ENCODE measurements at places on chromosomes 5 and 9.
A peak's percentile ranks its signal among the peaks of the same experiment; 100 is the strongest.

DNA sequence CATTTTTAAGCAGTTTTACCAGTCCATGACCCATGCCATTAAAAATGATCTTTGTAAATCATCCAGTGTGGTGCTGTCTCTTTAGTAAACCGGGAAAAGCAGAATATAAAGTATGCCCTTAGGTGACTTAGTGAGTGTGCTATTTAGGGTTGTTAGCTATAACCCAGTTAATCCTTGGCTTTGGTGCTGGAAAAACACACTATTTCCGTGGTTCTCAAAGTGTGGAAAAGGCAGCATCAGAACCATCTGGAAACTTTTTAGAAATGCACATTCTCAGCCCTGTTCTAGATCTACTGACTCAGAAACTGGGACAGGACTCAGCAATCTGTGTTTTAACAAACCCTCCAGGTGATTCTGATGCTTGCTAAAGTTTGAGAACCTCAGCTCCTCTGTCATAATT is 123.6 kb upstream of the ZNF608 start:
- no peaks in the 10 kb centered on the region for H3K36me3 ChIP-seq
- no peaks in the 10 kb centered on the region for H3K27me3 ChIP-seq
- no peak overlapping the region for H3K4me3 ChIP-seq
- no peak for DNase-seq
- peaks cover 4% of the 10 kb centered on the region for H3K4me1 ChIP-seq

DNA sequence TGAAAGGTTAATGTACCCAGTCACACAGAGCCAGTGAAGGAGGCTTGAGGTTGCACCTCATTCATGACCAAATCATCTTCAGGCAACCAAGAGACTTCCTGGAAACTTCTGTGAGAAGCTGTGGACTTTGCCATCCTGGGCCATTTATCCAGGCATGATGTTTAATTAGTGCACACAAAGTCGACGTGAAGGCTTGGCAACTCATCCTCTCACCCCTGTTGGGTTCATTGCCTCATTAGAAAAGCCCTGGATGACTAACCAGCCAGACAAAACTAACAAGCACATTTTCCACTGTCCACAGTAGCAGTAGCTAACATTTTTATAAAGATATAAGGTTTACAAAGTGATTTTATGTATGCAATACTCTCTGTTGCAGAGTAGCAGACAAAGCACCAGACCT is 65.7 kb upstream of the ZNF462 start:
- no peaks in the 10 kb centered on the region for H3K27me3 ChIP-seq
- DNase-seq: peak; percentile 62
- H3K4me3 ChIP-seq: no peak overlapping the region
- no peaks in the 10 kb centered on the region for H3K36me3 ChIP-seq
- H3K27ac ChIP-seq: peak overlapping the region; percentile 26

- H3K4me3 ChIP-seq: no peak overlapping the region
- H3K4me1 ChIP-seq: no peaks in the 10 kb centered on the region
- no peak for DNase-seq
- no peak overlapping the region for H3K27ac ChIP-seq
- H3K36me3 ChIP-seq: no peaks in the 10 kb centered on the region
Observed at GRCh38 chr5:23613566-23613965, 106.2 kb downstream of the PRDM9 start.

- H3K27me3 ChIP-seq: no peaks in the 10 kb centered on the region
- H3K36me3 ChIP-seq: no peaks in the 10 kb centered on the region
- no peak for DNase-seq
- no peak overlapping the region for H3K4me3 ChIP-seq
Observed at GRCh38 chr5:69509212-69509611, 16.6 kb downstream of the OCLN start.

DNA sequence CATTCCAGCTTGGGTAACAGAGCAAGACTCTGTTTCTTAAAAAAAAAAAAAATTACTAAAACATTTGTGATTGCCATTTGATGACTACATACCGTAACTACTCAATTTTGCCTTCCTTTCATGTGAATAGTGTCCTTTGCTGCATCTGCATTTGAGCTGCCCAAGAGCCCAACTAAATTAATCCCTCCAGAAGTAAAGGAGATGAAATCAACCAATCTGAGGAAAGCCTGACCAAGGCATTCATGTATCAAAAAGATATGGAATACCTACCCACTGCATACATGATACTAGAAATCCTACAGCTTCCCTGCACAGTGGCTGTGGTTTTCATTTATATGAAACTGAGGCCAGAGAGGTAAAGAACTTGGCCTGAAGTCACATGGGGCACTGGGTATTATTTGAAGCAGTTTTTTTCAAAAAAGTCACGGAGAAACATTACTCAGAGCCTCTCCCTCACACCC is 177.5 kb downstream of the AOPEP start:
- no peaks in the 10 kb centered on the region for H3K36me3 ChIP-seq
- H3K27ac ChIP-seq: no peak overlapping the region
- H3K27me3 ChIP-seq: no peaks in the 10 kb centered on the region
- H3K4me1 ChIP-seq: peaks cover 8% of the 10 kb centered on the region

DNA sequence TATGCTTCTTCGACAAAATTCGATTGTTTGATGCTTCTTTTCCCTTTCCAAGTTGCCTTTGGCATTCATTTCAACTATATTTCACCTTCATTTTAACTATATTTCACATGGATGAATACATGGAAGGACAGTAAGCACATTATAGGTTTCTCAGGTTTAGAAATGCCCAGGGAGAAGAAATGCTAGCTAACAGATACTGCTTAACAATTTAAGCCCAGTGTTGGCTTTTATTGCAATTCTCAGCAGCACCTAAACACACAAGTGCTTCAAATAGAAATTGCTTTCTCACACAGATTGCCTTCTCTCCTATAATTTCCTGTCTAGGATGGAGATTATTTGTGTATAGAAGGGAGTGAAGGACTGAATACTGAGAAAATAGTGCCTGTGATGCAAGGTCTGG is 30.2 kb upstream of the SMC5 start:
- no peak for DNase-seq
- no peak overlapping the region for H3K27ac ChIP-seq
- no peak overlapping the region for H3K4me3 ChIP-seq
- H3K4me1 ChIP-seq: peaks cover 13% of the 10 kb centered on the region
- H3K27me3 ChIP-seq: no peaks in the 10 kb centered on the region
- no peaks in the 10 kb centered on the region for H3K36me3 ChIP-seq

DNA sequence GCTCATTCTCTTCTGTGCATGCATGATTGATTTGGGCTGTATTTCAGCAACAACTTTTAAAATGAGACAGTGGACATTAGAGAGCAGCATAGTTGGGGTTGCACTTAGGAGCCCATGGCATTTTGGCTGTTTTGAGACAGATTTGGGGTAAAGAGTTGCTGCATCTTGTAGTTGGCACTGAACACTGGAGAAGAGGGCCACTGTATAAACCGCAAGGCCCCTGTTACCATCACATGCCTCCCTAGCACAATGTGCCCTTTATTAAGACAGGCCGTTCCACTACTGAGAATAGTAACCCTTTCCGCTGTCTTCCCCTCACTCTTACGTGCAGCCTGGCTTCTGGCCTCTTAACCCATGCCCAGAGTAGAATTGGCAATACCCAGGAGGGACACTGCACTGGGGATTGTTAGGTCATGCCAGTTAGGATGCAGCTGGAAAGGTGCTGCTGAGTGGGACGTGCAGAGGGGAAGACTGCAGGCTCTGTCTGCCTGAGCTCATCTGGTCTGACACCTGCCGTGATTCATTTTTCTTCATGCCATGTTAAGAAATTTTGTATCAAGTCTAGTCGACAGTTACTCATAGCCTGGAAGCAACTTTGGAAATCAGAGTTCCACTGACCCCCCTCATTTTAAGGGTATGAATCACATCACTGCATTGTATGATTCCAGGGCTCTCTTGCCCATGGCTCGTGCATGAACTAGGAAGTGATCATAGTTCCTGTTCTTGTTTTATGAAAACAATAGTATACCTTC is 146.9 kb upstream of the DMRT1 start:
- H3K27ac ChIP-seq: peak overlapping the region; percentile 58
- H3K4me1 ChIP-seq: no peaks in the 10 kb centered on the region
- peak overlapping the region; percentile 4 for H3K4me3 ChIP-seq
- H3K27me3 ChIP-seq: no peaks in the 10 kb centered on the region

DNA sequence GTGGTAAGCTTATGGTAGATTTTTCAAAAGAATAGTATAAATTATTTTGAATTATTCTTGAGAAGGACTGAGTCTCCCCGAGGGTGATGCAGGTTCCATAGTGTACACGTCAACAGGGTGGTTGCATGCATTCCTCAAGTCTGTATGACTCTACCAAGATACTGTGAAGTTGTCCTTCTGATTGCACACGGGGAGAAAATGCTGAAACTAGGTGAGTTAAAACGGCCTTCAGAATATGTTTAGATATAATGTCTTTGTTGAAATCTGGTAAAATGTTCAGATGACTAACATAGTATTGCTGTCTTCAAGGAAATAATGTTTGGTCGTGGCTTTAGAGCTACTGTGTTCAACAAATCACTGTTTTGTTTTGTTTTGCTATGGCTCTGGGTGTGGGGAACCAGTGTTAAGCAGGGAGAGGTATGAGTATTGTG is 22.4 kb upstream of the TNFAIP8 start:
- H3K27me3 ChIP-seq: no peaks in the 10 kb centered on the region
- no peak for DNase-seq
- H3K4me1 ChIP-seq: no peaks in the 10 kb centered on the region
- no peak overlapping the region for H3K27ac ChIP-seq

GRCh38 chr9:135976531-135976930 is 15.4 kb upstream of the UBAC1 start:
- no peak overlapping the region for H3K27ac ChIP-seq
- H3K36me3 ChIP-seq: no peaks in the 10 kb centered on the region
- H3K4me1 ChIP-seq: no peaks in the 10 kb centered on the region
- no peak for DNase-seq

GRCh38 chr9:98832768-98833089 is 25.3 kb downstream of the GALNT12 start:
- no peak for DNase-seq
- no peaks in the 10 kb centered on the region for H3K36me3 ChIP-seq
- no peaks in the 10 kb centered on the region for H3K27me3 ChIP-seq
- no peak overlapping the region for H3K27ac ChIP-seq
- H3K4me3 ChIP-seq: no peak overlapping the region

DNA sequence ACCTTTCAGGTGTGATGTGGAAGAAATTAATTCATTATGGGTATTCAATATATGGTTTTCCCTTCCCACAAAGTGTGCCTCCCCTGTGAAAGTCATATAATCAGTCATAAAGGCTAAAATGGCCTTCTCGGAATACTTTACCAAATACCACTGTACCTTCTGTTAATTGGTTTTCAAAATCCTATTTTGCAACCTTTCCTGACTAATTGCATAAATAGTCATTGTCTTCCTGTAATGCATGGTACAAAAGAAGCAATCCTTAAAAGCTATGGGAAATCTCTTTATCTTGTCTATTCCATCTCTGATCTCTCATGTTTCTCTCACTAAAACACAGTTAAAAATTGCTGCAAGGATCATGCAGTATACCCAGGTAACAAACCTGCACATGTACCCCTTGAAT is 44.3 kb upstream of the UGCG start:
- H3K27ac ChIP-seq: no peak overlapping the region
- no peak for DNase-seq
- H3K27me3 ChIP-seq: no peaks in the 10 kb centered on the region
- H3K4me1 ChIP-seq: no peaks in the 10 kb centered on the region
- H3K36me3 ChIP-seq: no peaks in the 10 kb centered on the region

DNA sequence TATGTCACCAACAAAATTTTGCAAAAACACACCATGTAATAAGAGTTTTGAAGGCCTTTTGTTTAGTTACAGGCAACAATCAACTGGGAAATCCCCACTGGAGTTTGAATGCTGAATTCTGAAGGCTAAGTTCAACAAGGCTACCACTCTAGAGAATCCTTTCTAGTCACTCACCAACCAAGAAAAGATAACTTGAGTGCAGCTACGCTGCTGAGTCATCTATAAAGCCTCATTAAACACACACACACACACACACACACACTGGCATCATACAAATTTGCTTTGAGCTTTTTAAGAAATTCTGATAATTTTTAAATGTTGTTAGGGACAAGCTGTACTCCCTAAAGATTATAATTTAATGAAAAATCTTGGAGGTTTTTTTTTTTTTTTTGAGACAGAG is 219.6 kb downstream of the DENND1A start:
- H3K27ac ChIP-seq: no peak overlapping the region
- no peaks in the 10 kb centered on the region for H3K27me3 ChIP-seq
- H3K36me3 ChIP-seq: no peaks in the 10 kb centered on the region
- no peak for DNase-seq
- H3K4me1 ChIP-seq: no peaks in the 10 kb centered on the region

DNA sequence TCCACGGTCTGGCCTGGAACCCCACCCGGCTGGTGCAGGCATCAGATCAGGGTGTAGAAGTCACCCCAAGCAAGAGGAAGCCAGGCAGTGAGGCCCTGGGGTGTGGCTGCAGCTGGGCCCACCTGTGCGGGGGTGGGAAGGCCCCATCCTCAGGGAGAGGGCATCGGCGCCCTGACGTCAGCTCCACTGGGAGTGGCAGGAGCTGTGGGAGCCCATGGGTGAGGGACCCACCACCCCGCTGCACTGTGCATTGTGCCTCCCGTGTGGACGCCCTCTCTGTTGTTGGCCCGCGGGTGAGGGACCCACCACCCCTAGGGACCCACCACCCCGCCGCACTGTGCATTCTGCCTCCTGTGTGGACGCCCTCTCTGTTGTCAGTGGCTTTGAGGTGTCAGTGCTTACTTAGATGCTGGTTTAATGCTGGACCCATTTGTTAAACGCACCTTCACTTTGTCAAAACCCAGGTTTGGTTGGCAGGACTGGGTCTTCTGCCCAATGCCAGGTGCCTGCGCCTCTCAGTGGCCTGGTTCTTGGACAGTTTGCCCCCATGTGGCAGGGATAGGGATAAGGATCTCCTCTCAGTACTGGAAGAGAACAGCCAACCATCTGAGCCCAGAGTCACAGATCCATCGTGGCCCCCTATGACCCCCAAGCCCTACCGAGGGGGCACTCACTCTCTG is 6.9 kb upstream of the EXOC3 start:
- H3K4me3 ChIP-seq: no peak overlapping the region
- no peak for DNase-seq
- H3K27ac ChIP-seq: no peak overlapping the region
- no peaks in the 10 kb centered on the region for H3K27me3 ChIP-seq
- H3K4me1 ChIP-seq: no peaks in the 10 kb centered on the region

DNA sequence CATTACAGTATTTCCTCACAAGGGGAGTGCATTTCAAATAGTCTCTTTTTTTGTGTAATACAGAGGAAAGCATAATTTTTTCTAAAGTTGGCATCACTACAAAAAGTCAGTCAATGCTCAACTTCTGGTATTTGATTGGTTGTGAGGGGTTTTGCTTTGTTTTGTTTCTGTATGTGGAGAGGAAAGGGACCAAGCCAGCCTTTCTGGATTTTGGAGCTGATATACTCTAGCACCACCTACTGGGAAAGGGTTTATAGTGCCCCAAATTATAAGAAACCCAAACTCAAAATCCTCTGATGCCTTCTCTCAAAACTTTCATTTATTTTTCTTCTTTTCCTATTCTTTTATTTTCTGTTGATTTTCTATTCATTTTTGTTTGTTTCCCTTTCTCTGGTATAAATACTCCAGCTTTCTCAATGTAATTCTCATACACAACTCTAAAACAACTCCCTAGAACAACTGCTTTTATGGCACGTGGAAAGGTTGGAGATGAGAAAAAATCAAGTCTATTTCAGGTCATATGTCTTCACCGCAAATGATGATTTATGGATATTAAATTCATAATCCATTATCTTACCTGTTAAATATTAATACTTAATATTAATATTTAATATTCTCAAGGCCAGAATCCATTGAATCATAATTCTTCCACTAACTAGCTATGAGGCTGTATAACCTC is 69.5 kb upstream of the ANXA1 start:
- peaks cover 16% of the 10 kb centered on the region for H3K4me1 ChIP-seq
- no peak for DNase-seq
- no peaks in the 10 kb centered on the region for H3K27me3 ChIP-seq
- no peak overlapping the region for H3K4me3 ChIP-seq
- H3K27ac ChIP-seq: peak overlapping the region; percentile 60
